ENCODE measurements at places on chromosomes 16 and 17. TPM values are rescaled to one million over a fixed set of nuclear protein-coding genes. Genes with fewer than 3 reads are reported as not detected.
A peak's percentile ranks its signal among the peaks of the same experiment; 100 is the strongest.

DNA sequence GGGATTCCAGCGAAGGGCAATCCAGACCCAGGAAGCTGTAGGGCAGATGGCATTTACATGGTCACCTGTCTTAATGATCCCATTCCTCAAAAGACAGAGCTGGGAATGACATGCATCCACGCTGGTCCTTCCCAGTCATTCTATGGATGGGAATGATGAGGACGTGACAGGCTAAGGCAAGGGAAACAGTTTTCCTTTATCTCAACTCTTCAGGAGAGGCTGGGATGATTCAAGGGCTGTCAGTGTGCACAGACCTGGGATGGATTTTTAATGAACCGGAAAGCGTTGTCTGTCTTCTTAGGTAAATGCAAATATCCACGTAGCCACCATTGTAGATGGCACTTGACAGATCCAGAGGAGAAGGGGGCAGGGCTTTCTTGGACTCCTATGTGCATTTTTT, 483.2 kb upstream of the EEF2KMT start:
- no peak for DNase-seq

- DNase-seq: no peak
Measured at GRCh38 chr16:85286066-85286831, 174.0 kb upstream of the CIBAR2 start.

DNA sequence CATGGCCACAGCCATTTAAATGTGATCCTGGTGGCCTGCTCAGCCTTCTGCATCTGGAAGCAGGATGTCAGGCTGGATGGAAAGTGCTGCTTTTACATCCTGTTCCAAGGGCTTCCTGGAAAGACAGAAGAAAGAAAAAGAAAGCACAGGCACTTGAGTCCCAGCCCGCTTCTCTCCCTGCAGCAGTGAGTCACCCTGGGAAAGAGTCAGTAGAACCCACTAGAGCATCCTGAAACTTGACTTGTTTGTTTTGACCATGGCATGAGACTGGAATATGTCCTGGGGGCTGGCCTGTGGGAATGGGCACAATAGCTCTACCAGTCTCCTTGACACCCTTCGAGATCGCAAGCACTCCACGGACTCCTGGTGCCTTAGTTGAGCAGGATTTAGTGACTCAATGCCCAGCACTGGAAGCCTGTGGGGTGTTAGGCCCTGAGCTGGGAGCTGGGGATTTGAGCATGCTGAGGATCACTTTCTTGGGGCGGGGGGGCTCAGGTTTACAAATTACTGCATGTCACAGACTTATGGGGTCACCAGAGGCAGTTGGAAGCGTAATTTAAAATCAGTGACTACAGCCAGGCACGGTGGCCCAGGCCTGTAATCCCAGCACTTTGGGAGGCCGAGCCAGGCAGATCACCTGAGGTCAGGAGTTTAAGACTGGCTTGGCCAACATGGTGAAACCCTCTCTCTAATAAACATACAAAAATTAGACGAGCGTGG, 22.1 kb upstream of the GNA13 start:
- no peak for DNase-seq

DNA sequence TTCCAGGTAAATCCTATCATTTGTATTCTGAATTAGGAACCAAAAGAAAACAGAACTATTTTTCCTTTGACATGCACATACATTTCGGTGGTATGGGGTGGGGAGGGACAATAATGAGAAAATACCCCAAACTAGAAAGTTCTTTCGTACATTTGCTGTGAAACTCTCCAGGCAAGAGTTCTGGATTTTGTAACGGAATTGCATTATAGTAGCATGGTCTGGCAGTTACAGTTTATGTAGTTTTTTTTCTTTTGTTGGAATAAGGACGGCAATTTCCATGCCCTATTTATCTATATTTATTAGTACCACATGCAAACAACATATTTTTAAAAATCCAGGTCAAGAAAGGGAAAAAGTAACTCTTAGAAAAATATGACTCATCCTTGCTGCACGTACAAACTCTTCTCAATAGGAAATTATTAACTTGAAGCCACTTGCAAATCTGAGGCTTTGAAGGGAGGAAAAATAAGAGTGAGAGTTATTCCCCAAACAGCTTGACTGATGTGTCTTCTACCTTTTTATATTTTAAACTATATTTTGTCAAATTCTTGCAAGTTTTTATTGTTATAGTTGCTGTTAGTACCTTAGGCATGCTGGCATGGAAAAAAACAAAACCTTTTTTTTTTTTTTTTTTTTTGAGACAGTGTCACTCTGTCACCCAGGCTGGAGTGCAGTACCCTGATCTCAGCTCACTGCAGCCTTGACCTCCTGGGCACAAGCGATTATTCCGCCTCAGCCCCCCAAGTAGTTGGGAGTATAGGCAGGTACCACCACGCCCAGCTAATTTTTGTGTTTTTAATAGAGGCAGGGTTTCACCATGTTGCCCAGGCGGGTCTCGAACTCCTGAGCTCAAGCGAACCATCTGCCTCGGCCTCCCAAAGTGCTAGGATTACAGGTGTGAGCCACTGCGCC, 69.3 kb downstream of the WWP2 start:
- no peak for DNase-seq

DNA sequence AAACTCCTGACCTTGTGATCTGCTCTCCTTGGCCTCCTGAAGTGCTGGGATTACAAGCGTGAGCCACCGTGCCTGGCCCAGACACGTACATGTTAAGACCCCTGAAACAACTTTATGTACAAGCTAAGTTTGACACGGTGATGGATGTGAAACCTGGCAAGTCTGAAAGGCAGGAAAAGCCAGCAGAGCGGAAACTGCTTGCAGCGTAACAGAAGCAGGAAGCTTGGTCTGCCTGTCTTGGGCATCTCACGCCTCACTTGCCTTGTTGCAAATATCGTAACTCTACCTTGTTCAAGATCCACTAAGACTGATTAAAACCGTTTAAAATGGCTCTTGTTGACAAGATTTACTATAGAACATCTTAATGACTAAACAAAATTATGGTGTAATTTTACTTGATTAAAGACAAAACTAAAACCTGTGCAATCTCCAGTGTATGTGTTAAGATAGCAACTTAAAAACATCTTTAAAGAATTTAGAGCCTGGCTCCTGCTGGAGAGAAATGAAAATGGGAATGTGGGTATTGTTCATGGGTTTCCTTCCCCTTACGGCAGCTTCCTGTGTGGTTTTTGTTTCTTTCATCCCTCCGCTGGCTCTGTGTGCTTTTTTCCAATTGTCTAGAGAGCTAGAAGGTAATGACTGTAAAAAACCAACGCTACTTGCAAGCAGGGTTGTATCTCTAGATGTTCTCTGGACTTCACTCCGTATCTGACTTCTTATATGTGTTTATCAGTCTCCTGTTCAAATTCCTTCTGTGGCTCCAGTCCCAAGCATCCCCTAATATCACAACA, 477.6 kb downstream of the XYLT1 start:
- DNase-seq: peak; percentile 50

GRCh38 chr16:86984343-86984742, 332.8 kb downstream of the C16orf95 start:
- DNase-seq: no peak

- DNase-seq: no peak
Measured at GRCh38 chr17:55273579-55274354, 9.0 kb downstream of the HLF start.

Gene CENPN
- 9.7 TPM for total RNA-seq

Gene NPW
- total RNA-seq: 0.80 TPM

Gene NOL11
- 91.2 TPM for total RNA-seq

Gene KRT32
- not detected for total RNA-seq

Gene CCL7
- not detected for total RNA-seq

Gene SLC5A10
- total RNA-seq: not detected

Gene STX8
- 63.2 TPM for total RNA-seq
